ENCODE measurements at places on chromosomes 3 and 15.

DNA sequence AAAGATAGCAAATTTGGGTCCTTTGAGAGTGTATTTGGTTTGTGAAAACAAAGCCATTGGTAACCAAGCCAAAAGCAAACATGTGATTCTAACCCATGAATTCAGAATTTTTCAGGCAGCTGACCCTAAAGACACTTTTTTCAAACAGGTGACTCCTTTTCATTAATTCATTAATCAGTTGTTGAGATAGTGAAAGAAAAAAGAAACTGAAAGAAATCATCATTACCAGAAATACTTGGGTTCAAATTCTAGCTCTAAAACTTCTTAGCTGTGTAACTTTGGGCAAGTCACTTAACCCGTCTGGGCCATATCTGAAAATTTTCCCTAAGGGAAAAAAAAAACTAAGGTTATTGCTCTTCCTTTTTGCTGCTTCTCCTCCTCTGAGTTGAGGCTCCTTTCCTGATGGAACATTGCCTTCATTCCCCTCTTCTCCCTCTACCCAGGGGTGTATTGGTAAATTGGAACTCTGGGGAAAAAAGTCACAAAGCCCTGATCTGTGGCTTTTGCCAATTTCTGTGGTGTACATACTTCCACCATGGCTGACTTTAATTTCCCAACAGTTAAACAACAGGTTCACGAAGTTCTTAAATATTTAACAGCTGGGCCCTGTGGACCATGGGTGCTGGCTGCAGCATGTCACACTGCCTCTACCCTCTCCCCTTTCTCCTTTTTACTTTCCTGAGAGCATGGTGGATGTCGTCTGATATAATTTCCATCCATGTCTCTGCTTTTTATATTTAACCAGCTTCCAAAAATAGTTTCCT lies 120.3 kb downstream of the ASB7 start:
- peak; percentile 8 for DNase-seq

DNA sequence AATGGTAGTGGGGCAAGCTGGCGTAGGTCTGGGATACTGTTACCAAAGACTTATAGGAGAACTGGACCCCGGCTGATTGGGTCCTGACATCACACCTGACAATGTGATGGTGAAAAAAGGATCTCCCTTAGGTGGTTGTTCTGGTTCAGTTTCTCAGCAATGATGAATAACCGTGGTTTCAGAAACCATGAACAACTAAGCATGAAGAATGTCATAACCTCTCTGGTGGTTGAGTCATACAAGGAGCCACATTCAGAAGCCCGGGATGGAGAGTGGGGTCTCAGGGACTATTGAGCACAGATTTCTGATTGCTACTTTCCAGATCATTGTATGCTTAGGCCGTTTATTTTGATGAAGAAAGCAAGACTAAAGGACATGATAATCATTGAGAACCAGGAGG lies 17.4 kb downstream of the GPR160 start:
- no peak for DNase-seq

GRCh38 chr3:72907731-72908620 lies 20.1 kb downstream of the GXYLT2 start:
- peak; percentile 37 for DNase-seq

GRCh38 chr3:89697321-89697916 lies 590.0 kb downstream of the EPHA3 start:
- DNase-seq: no peak

DNA sequence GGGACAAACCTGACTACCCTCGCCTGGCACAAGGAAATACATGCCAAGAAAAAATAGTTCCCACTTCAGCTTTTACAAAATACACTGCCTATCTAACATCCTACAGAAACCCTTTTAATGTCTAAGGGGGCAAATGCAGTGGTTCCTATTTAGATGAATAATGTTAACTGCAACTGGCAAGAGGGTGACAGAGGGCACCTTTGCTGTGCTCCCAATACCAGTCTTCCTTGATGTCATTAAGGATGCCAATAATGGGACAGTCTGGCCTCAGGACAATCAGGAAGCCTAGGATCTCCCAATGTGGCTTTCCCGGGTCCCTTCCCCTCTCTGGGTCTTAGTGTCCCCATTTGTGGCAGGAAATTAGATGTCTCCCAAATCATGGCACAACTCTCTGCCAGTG lies 13.9 kb downstream of the CSRNP1 start:
- DNase-seq: no peak

- DNase-seq: no peak
Observed at GRCh38 chr3:124383051-124383450, 347.2 kb upstream of the UMPS start.

GRCh38 chr3:98994128-98994762 lies 92.8 kb upstream of the DCBLD2 start:
- DNase-seq: no peak

- no peak for DNase-seq
Observed at GRCh38 chr15:49715211-49715610, 94.4 kb downstream of the DTWD1 start.

- DNase-seq: no peak
Observed at GRCh38 chr3:145219355-145220235, 941.4 kb downstream of the PLOD2 start.

All from adrenal gland (tissue), 19 donors.